Esophagus mucosa (tissue), 1 donor: ENCODE measurements at places on chromosomes 6 and 20.

- ATAC-seq, result no peak
Measured at GRCh38 chr6:167153521-167153959, 4.2 kb downstream of the GPR31 start.

- no peak for ATAC-seq
Measured at GRCh38 chr6:112936504-112936903, 589.4 kb downstream of the RFPL4B start.

GRCh38 chr20:4470375-4470774 lies 251.3 kb upstream of the PRND start:
- ATAC-seq, result no peak

DNA sequence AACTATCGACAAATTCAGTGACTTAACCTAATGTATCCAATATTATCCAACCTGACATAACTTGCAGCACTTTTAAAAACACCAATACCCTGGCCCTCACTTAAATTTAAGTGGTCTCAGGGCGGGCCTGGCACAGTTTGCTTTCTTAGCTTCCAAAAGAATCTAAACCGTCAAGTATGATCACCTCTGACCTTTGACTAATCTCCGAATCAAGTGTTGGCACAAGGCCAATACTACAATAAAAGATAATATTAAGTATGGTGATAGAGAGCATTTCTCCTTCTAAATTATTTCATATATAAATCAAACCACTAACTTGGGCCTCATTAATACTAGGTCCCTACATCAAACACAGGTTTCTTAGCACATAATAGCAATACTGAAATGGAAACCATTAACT lies 153.0 kb downstream of the PTPRK start:
- ATAC-seq, result no peak

- no peak for ATAC-seq
Measured at GRCh38 chr6:113489952-113490746, 367.0 kb upstream of the MARCKS start.

DNA sequence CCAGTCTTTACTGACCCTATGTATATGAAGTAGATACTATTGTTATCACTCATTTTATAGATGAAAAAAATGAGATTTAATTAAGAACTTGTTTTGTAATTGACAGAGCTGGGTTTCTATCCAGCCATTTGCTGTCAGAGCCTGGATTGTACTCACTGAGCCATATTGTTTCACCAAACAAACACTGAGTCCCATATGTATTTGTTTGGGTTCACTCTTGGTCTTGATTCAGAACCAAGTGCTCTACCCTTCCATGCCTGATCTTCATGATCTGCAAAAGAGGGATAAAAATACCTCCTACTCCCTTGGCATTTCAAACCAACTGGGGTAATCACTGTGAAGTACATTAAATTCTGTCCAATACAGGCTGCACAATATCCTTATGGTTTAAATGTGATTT lies 52.4 kb downstream of the OPN5 start:
- no peak for ATAC-seq

DNA sequence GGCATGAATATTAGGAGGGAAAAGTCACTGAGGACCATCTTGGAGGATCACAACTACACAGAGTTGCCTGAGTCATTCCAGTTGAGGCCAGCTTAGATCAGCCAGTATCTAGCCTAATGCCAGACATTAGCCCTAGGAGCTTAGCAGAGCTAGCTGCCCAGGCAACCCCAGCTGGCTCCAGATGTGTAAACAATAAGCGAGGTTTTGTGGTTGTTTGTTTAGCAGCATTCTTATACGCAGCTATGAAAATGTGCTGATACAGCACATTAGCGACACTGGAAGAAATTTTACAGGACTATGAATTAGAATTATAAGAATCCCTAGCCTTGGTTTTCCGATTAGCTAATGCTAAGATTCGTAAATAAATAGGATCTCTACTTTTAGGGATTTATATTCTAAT lies 59.3 kb downstream of the BTBD3 start:
- ATAC-seq, result no peak

- ATAC-seq, result no peak
Measured at GRCh38 chr6:70280400-70280853, 22.5 kb downstream of the COL9A1 start.

- ATAC-seq, result no peak
Measured at GRCh38 chr6:95856876-95857364, 158.9 kb upstream of the FUT9 start.

- ATAC-seq, result no peak
Measured at GRCh38 chr6:144646093-144647056, 361.2 kb downstream of the UTRN start.

- ATAC-seq, result no peak
Measured at GRCh38 chr20:61868466-61869090, 197.1 kb downstream of the TAF4 start.

- ATAC-seq, result no peak
Measured at GRCh38 chr6:118748311-118749062, 97.1 kb upstream of the CEP85L start.

- peak; percentile 38 for ATAC-seq
Measured at GRCh38 chr20:19211661-19212468, 577 bp upstream of the SLC24A3 start.

GRCh38 chr20:4154958-4155411 lies 139.6 kb upstream of the RNF24 start:
- ATAC-seq, result no peak

GRCh38 chr6:170221753-170222400 lies 69.0 kb downstream of the DLL1 start:
- no peak for ATAC-seq

- ATAC-seq, result no peak
Measured at GRCh38 chr6:132972971-132973370, 158.6 kb downstream of the RPS12 start.

DNA sequence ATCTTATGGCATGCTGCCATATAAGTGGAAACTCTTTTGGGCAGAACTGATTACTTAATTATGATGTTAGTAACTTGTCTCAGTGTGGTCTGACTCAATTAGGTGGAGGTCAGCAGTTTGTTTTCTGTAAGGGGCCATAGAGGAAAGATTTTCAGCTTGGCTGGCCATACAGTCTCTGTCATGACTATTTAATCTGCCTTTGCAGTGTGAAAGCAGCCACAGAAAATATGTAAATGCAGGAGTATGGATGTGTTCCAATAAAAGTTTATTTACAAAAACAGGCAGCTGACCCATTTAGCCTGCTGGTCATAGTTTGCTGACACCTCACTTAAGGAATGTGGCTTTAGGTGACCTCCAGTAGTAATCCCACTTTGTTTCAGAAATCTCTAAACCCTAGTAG lies 700.7 kb downstream of the EPM2A start:
- ATAC-seq, result no peak

DNA sequence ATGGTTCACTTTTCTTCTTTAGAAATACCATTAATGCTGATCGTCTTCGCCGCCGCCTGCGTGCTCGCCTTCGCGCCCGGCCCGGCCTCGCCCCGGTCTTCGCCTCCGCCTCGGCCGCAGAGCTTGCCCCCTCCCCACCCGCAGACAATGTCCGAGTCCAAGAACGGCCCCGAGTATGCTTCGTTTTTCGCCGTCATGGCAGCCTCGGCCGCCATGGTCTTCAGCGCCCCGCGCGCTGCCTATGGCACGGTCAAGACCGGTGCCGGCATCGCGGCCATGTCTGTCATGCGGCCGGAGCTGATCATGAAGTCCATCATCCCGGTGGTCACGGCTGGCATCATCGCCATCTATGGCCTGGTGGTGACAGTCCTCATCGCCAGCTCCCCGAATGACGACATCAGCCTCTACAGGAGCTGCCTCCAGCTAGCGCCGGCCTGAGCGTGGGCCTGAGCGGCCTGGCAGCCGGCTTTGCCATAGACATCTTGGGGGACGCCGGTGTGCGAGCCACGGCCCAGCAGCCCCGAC lies 4.8 kb upstream of the PRPH2 start:
- ATAC-seq, result peak; percentile 41

DNA sequence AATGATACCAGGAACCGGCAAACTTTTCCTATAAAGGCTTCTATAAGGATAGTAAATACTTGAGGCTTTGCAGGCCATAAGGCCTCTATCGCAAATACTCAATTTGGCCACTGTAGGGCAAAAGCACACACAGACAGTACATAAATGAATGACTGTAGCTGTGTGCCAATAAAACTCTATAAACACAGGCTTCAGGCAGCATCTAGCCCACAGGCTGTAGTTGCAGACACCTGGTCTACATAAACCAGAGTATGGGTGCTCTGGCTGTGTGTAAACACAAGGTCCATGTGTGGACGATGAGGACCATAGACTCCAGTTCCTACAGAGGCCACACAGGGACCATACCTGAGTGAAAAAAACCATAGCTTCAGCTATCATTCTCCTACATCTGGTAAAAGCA lies 52.2 kb downstream of the ZMYND8 start:
- ATAC-seq, result peak; percentile 23

DNA sequence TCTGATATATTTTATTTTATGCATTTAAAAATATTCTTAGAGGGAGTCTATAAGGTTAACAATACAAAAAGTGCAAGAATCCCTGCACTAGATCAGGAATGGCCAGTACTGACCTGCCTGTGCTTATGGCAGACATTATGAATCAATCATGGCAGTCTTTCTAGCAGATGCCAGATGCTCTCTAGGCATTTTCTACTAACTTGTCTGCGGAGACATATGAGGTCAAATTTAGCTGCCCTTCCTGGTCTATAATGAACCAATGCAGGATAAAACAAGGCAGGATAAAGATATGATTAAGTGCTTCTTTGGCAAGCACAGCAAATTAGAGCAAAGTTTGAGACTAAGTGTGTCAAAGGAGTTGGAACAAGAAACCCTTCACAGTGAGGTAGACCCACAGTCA lies 46.6 kb upstream of the RNF24 start:
- no peak for ATAC-seq

DNA sequence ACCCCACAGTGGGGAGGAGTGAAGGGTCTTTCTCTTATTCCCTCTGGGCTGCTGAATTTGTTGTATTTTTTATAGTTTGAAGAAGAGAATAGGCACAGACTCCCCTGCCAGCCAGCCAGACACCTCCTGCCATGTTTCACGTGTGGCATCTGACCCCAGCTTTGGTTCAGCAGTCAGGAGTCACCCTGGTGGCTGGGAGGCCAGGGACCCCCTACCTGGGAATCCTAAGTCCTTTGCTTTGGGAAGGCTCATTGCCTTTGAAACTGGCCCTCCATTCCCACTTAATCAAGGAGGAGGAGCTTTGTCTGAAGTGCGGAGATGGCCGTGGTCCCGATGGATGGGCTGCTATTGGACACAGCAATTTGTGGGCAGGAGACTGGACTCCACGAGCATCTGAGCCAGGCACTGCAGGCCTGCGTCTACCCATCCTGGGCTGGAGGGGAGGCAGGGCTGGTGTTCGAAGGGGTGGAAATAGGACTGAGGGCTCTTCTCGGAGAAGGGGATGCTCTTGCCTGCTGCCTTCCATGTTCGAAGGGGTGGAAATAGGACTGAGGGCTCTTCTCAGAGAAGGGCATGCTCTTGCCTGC lies 196.1 kb downstream of the DLL1 start:
- ATAC-seq, result no peak

GRCh38 chr6:37520926-37521325 lies 21.2 kb upstream of the CCDC167 start:
- no peak for ATAC-seq

DNA sequence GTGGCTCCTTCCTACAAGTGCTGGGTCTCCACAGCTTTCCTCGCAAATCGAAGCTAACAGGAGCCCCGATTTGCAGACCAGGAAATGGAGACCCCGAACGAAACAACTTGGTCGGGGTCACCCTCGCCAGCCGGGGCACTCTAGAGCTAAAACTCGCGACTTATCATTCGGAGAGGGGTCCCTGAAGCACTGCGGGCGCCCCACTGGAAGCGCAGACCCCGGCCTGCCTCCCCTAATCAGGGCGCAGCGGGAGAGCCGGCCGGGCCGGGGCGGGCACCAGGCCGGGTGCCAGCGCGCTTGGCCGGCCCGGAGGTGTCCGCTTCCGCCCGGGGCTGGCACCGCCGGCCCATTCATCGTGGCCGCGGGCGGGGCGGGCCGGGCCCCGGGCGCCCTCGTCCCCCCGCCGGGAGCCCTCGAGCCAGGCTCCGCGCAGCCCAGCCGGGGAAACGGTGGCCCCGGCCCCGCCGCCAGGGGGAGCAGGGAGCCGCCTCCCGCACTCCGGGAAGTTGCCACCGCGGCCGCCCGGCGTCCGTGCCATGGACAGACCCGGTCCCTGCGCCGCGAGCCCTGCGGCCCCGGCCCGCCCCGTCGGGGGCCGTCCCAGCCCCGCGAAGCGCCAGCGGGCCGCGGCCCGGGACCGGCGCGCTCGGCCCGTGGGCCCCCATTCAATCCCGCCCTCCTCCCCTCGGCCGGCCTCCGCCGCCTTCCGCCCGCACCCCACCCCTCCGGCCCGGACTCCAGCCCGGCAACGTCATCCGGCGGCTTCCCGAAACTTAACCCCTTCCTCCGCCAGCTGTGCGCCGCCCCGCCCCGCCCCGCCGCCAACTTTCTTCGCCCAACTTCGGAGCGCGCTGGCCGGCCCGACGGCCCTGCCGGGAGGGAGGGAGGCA lies 961 bp downstream of the RRBP1 start:
- peak; percentile 43 for ATAC-seq
